NCI-H510A treated with DMSO at 0.1 percent for 48 hours (cell line): ENCODE measurements at places on chromosomes 7 and 10.
A peak's percentile ranks its signal among the peaks of the same experiment; 100 is the strongest.

DNA sequence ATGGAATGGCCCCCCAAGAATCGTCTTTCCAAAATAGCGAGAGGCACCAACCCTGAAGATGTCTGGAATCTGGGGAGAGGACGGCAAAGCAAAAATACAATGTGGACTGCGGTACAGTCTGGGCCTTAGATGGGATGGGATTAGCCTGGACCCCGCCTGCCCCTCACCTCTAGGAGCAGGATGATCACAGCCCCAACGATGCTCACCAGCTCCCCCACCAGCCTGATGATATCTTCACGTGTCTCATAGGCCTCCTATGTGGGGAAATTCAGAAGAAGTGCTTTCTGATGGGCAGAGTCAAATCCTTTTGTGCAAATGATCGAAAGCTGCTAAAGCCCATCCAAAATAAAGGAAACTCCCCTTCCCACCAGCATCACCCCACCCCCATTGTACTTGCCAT is 18.2 kb downstream of the TRPV5 start:
- no peak for DNase-seq

- DNase-seq, result no peak
Observed at GRCh38 chr7:25314094-25314730, 85.9 kb upstream of the NPVF start.

DNA sequence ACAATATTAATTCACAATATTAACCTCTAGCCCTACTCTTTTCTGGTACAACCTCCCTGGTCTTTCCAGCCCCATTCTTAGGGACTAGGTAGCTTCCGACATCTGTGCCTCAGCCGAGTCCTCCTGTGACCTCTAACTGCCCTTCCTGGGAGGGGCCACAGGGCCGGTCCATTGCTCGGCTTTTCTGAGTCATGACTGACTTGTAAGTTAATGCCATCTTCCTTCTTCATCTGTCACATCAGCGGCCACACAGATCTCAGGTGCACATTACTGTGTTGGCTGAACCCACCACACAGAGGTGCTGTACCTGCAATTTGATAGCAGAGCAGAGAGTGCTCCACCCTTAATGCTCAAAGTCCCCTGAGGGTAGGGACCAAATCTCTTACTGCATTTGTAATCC is 4.1 kb upstream of the CPA4 start:
- no peak for DNase-seq

DNA sequence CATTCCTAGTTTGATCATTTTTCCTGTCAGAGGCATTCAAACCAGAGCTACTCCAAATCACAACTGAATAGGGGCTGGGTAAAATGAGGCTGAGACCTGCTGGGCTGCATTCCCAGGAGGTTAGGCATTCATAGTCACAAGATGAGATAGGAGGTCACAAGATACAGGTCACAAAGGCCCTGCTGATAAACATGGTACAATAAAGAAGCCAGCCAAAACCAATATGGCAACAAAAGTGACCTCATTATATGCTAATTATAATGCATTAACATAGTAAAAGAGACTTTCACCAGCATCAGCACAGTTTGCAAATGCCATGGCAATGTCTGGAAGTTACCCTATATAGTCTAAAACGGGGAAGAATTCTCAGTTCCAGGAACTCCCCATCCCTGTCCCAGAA is 37.3 kb downstream of the TWIST1 start:
- no peak for DNase-seq

GRCh38 chr7:101853684-101854083 is 36.3 kb downstream of the CUX1 start:
- DNase-seq, result no peak

GRCh38 chr7:157962458-157963306 is 624.9 kb downstream of the PTPRN2 start:
- peak; percentile 77 for DNase-seq
